ENCODE measurements at places on chromosomes 3 and 15. TPM values are rescaled to one million over a fixed set of nuclear protein-coding genes. Genes with fewer than 3 reads are reported as not detected.

- DNase-seq, result no peak
These were observed 999.0 kb downstream of the TUSC7 start for GRCh38 chr3:117708601-117709000.

GRCh38 chr15:29376590-29376989, 107.0 kb upstream of the NSMCE3 start:
- DNase-seq, result no peak

DNA sequence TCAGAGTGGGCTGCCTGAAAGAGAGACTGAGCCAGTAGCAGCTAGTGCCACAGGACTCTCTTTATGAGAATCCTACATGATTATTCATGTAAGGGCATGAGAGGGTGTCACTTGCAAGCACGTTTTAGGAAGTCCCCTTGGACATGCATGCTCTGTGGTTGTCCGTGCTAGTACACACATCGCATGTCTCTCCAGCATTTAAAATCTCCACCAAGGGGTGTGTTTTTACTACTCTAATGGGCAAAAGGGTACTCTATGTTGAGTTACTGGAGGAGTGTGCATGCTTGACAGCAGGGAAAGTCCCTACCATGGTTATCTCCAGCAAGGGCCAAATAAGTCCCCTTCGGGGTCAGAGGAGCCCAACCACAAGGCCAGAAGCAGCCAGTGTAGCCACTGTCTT, 70.7 kb downstream of the DCLK3 start:
- no peak for DNase-seq

CELF6 gene
- total RNA-seq, result 5.9 TPM

LRRC58 gene
- 20.3 TPM for total RNA-seq

DNA sequence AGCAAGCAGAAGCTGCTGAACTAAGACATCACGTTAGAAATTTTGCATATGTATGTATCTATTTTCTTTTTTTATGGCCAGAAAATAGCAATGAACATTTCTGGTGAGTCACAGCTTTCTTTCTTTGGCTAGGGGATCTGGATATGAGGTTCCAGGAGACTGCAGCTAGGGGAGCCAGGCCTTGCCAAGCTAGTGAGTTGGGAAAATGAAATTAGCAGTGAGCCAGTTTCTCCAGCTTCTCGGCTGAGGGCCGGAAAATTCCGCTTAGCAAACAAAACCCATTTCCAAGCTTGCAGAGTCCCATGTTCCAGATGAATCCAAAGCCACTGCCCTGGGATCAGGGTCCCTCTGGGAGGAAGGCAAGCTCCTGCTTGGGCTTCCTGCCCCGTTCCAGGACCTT, 137.6 kb downstream of the SRGAP3 start:
- DNase-seq, result no peak

DNA sequence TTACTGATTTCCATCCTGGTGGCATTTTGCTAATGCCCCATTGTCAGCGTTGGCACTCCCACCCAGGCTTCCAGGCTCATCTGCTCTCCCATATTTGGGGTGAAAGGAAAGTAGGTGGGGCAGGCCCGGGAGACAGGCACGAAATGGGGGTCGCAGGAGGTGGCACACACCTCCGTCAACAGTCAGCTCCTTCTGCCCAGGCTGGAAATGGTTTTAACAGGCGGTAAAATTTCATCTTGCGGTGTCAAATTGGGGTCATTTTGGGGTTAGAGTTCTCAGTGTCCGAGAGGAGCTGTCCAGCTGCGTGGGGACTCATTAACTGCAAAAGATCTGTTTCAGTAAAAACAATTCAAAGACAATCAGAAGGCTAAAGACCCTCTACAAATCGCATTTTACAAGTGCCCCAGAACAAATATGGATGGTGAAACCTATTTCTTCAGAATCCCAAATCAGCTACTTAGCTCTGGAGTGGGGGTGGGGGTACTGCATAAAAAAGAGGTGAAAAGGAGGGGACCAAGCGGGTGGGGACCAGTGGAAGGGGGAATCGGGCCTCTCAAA, 4.2 kb upstream of the MEIS2 start:
- DNase-seq, result no peak

DNA sequence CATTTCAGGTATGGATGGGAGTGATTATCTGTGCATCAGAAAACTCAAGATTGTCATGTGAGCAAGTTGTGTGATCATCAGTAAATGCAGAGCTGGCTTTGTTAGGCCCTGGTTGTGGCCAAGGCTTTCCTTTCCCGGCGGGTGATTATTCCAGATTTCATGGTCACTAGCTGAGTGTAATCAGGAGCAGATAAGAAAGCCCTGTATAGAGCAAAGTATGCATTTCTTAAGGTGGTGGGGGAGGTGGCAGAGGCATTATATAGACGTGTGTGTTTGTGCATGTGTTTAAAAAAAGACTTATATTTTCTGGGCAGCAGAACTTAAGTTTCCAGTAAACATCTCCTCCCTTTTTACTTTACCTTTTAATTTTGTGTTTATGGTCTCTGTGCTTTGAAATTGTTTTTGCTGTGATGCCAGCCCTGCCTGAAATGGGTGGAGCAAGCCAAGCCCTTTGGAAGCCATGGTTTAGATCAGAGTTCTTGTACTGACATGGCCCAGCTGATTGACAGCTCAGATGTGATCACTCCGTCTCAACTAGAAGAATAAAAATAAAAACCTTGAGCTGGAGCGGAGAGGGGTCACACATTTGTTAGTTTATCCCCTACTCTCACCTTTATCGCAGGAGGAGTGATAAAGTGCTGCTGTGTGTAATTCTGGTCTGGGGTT, 22.2 kb downstream of the SMAD3 start:
- DNase-seq, result no peak

DNA sequence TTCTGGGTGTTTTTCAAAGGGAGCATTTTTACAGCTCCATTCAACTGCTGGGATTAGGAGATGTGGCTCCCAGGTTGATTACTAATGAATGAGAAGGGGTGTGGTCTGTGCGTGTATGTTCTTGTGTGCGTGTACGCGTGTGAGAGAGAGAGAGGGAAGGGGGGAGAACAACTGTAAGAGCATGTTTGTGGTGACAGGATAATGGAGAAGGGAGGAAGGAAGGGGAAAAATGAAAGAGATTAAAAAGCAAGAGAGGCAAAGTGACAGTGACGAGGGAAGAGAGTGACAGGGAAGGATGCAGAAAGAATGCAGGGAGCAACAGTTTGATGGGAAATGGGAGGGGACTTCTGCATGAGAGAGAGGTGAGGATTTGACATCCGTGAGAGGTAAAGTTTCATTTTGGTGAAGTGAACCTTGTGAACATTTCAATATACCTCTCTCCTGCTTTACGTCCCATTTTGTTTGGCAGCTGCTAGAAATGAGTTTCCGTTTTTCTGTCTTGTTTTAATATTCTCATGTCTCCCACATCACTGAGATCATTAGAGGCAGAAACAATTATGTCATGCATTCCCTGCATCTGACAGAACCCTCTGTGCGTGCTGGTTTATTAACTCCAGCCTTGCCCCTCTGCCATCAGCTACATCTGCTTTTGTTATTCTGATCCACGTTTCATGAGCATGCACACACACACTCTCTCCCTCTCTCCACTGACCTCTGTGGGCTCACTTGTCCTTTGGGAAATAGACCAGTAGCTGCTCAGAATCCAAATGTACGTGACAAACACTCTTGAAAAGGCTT, 161.6 kb downstream of the GAP43 start:
- DNase-seq, result no peak

GRCh38 chr3:851098-851790, 241.6 kb upstream of the CNTN6 start:
- no peak for DNase-seq

- no peak for DNase-seq
These were observed 16.3 kb downstream of the CSPG4 start for GRCh38 chr15:75696311-75696720.

SAXO2 gene
- total RNA-seq, result 3.9 TPM

DNA sequence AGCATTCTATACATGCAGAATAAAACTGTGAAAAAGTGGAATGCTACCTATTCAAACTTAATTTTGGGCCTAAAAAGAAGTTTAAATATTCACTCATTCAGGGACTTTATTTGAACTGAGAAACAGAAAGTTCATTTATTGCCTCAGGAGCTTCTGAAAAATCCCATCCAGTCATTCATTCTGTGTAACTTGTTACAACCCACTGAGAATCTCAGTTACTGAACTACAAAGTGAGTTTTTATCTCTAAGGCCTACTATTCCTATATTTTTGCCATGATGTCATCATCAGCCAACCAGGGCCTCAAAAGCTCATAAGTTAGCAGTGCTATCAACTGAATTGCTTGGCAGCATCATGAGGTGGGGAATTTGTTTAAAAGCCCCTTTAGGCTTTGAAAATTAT, 98.0 kb upstream of the BOC start:
- no peak for DNase-seq

CYP1A1 gene
- 0.18 TPM for total RNA-seq

DNA sequence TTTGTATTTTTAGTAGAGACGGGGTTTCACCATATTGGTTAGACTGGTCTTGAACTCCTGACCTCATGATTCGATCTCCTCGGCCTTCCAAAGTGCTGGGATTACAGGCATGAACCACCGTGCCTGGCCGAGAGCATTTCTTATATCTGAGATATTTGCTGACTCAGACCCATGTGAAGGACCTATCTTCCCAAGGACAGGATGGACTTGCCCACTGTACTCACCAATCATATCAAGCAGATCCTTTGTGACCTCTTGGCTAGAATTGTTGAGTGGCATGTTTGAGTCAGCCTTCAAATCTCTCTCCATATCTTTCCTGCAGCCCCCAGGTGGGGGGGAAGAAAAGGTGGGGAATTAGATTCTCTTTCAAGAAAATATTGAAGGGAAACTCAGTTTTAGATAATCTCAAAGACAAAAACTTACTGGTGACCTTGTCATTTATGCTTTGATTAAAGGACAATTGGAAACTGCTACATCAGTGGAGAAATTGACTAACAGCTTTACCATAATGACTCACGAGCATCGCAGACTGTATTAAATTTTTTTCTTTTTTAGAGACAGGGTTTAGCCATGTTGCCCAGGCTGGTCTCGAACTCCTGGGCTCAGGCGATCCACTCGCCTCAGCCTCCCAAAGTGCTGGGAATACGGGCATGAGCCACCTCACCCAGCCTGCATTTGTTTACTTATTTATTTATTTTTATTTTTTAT, 3.1 kb downstream of the C3orf62 start:
- no peak for DNase-seq

EFCC1 gene
- total RNA-seq, result 0.52 TPM

KLHL6 gene
- 58.9 TPM for total RNA-seq

CLDN16 gene
- not detected for total RNA-seq

TMEM45A gene
- 0.21 TPM for total RNA-seq

DNA sequence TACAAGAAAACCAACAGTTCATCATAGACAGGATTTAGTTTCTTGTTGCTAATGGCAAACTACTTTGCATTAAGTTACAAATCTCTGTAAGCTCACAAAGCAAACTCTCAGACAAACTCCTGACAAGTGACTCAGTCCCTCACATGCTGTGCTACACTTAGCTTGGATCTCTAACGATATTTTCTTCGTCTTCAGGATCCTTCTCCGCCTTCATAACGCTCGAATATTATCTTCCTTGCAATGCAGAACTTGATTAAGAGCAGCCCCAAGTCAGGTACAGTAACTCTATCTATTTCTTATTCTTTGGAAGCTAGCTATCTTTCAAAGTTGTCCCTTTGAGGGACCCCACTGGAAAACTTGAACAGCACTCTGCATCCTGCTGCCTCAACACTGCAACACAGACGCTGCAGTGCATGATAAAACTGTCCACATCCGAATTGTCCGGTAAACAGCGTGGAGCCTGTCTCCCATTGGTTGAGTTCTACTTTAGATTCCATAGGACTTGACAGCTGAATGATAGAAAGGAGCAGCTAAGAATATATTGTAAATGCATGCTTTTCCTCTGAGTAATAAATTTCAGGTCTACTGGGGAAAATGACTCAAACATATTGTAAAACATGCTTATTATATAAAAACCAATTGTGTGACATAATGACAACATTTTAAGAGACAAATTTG, 61.3 kb downstream of the UACA start:
- no peak for DNase-seq

ERC2 gene
- total RNA-seq, result not detected

FETUB gene
- not detected for total RNA-seq

SLC28A1 gene
- not detected for total RNA-seq

GRCh38 chr15:73959801-73960200, 32.3 kb downstream of the STOML1 start:
- no peak for DNase-seq

GRCh38 chr3:156664831-156665178, 9.6 kb upstream of the TIPARP start:
- DNase-seq, result no peak

DNA sequence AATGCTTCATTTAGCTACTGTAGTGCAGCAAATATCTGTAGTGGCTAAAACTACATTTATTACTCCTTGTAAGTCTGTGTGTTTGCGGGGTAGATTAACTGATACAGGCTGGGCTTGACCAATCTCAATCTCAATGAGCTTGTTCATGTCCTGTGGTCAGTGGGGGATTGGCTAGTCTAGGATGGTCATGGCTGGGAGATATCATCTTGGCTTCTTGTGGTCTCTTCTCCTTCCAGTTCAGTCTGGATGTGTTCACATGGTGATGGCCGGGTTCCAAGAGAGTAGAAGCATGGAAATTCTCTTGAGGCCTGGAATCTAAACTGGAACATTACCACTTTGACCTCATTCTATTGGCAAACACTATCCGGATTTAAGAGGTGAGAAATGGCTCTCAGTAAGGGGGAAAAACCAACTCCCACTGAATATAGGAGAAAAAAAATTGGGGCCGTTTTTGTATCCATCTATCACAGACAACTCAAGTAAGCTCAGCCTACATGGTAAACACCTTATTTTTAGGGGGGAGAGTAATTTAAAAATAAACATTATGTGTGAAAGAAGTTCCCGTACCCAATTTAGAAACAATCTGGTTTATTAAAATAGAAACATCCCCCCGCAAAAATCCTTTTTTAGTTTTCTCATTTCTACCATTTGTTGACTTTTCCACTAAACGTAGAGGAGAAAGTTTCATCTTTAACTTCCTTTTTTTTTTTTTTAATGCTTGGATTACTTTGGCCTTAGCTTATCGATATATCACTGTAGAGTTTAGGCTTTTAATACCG, 284.9 kb upstream of the TBC1D5 start:
- DNase-seq, result no peak

DNA sequence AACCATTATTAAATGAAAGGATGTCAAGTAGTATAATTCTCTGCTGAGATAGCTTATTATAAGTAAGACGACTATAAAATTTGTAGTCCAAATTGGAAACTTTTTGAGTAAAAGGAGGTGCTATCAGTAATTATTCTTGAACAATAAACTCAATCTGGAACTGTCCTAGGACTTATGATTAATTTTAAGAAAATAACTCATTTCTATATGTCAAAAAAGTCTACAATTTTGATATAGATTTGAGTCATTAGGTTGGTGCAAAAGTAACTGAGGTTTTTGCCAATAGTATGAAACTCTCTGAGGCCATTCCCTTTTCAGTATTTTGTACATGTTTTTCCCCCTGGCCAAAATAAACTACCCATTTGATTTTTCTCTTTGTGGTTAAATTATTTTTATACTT, 41.0 kb downstream of the LEKR1 start:
- DNase-seq, result no peak
